NCI-H510A (cell line): ENCODE measurements at places on chromosomes 12 and 14.

DNA sequence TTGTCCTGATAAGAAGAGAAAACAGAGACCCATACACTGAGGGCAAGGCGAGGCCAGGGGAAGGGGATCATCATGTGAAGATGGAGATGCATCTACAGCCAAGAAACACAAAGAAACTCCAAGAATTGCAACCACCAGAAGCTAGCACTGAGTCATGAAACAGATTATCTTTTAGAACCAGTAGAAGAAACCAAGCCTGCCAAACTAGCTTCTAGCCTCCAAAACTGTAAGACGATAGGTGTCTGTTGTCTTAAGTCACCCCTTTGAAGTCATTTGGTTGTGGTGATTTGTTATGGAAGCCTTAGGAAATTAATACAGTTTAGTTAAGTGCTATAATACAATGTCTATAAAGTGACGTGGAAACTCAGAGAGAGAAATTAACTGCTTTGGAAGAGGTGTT is 15.4 kb downstream of the KCNC2 start:
- no peak for DNase-seq

GRCh38 chr12:93568091-93568490 is 4.4 kb upstream of the SOCS2 start:
- DNase-seq = no peak

DNA sequence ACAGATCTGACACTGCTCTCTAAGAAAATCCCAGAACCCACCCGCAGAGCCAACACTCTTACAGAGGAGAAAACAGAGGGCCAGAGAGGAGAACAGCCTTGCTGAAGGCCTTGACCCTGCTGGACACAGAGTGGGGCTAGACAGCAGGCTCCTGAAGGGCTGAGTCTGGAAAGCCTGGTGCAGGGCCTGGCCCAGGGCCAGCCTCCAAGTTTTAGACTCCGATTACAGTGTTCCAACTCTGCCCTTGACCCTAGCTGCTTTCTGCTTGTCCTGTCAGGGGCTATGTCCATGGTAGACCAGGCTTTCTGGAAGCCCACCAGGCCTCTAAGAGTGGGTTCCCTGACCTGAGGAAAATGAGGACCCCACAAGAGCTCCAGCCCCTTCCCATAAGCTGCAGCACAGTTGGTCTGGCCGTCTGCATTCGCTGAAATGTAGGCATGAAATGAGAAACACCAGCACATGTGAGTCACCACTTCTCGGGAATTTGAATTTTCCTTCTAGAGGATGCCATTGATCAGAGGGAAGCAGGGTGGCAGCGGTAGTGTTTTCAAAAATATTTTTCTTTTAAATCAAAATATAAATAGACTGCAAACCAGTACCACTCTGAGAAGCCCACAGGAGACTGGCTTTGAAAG is 154.4 kb downstream of the CALM1 start:
- no peak for DNase-seq

DNA sequence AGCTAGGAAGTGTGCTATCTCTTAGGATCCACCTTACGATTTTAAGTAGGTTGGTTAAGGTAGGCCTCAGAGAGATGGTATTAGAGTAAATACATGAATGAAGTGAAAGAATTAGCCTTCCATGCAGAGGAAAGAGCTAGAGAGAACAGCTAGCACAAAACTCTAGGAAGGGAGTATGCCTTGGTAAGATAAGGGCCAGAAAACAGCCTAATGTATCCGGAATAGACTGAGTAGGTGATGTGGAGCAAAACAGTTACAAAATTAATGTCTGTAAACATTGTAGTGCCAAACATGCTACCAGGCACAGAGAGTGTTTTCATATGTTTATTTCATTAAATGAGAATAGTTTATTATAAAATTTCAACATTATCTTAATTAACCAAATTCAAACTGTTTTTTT is 315.1 kb downstream of the SOX5 start:
- DNase-seq = no peak

GRCh38 chr14:28653521-28653920 is 113.1 kb upstream of the FOXG1 start:
- DNase-seq = no peak

DNA sequence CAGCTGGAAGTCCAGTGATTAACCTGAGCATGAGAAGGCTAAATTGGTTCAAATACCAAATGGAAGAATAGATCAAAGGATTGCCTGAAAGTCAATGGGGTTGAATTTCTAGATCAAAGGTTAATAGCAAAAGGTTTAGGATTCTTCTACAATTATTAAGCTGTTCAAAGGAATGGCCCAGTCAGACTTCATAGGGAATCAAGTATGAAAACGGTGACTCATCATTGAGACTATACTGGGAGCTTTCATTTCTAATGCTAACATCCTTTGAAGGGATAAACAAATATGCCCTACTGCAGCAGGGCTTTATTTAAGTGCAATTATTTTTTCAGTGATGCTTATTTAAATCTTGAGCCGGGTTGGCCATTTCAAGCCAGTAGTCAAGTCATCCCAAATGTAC is 152.8 kb downstream of the RIMBP2 start:
- DNase-seq = no peak

- no peak for DNase-seq
Measured at GRCh38 chr12:59603754-59604153, 7.9 kb downstream of the SLC16A7 start.

- DNase-seq = no peak
Measured at GRCh38 chr14:49766839-49767238, 1.1 kb upstream of the KLHDC2 start.

GRCh38 chr12:96587691-96588090 is 98.3 kb downstream of the CFAP54 start:
- no peak for DNase-seq

DNA sequence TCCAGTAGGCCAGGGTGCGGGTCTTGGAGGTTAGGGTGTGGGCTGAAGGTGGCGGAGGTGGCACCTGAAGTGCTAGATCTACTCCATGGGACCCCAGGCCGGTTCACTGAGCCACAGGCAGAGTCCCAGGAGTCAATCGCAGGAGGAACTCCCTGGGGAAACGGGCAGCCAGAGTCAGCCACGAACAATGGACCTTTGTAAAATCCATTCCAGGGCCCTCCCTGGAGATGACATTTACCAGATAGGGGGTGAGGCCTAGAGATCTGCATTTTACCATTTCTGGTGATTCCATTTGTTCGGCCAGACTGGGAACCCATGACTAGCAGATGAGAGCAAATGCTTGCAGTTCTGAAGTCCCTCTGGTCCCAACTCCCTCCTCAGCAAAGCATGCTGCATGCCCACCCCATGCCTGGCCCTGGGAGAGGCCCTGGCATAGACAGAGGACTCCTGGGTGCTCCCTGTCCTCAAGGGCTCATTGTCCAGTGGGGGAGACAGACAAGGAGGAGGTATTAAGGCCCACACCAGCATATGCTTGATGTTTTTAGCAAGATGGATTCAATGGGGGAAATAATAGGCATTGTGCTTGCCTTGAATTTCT is 115.5 kb downstream of the EML1 start:
- no peak for DNase-seq

- DNase-seq = no peak
Measured at GRCh38 chr12:55280991-55281390, 15.4 kb downstream of the OR6C6 start.

- no peak for DNase-seq
Measured at GRCh38 chr12:11105546-11105945, 13.4 kb upstream of the TAS2R43 start.

GRCh38 chr12:130879781-130880389 is 8.0 kb downstream of the RAN start:
- no peak for DNase-seq

DNA sequence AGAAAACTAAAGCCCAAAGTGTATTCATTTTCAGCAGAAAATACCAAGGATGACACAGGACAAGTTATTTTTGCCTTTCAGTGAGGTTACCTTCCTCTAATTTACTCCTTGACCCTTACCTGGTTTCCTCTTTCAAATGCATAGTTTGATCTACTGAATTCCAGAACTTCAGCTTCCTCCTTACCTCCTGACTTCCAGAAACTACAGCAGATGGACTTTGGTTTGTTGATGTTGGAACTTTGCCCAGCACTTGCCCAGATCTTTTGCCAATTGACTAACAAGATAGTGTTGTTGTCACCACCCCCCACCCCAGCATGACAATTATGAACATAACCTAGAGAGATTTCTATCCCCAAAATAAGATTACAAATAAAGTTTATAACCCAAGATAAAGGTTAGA is 63.2 kb downstream of the NAV3 start:
- DNase-seq = no peak
